A549 treated with RU486 at 1 μM for 4 hours (cell line): ENCODE measurements at places on chromosomes 1 and 21. TPM values are rescaled to one million over a fixed set of nuclear protein-coding genes. Genes with fewer than 3 reads are reported as not detected.

The PTPN14 gene
- total RNA-seq = 5.5 to 10.7 TPM (median 10.0 TPM) in 5 replicates

The BACE2 gene
- 20.4 to 22.0 TPM (median 21.6 TPM) in 5 replicates for total RNA-seq

The NPHS2 gene
- total RNA-seq = not detected in 5 replicates

The SNRPE gene
- 99.9 to 256 TPM (median 228 TPM) in 5 replicates for total RNA-seq

The MMP23B gene
- 0.48 to 1.1 TPM (median 0.51 TPM) in 4 of 5 replicates, not detected in the other for total RNA-seq

The PLA2G2D gene
- total RNA-seq = not detected in 5 replicates

The SMCP gene
- total RNA-seq = not detected in 5 replicates

The SPTA1 gene
- not detected in 5 replicates for total RNA-seq

The S100A8 gene
- total RNA-seq = not detected in 5 replicates

The ACTA1 gene
- 0.09 to 0.29 TPM (median 0.13 TPM) in 5 replicates for total RNA-seq

The LSM10 gene
- 36.9 to 52.4 TPM (median 46.4 TPM) in 5 replicates for total RNA-seq

The BLACAT1 gene
- total RNA-seq = 0.05 TPM in 1 of 5 replicates, not detected in the others

The IQGAP3 gene
- 11.6 to 18.6 TPM (median 15.8 TPM) in 5 replicates for total RNA-seq

The IFNLR1 gene
- total RNA-seq = 0.78 to 1.5 TPM (median 1.0 TPM) in 5 replicates

The UBE2U gene
- not detected in 5 replicates for total RNA-seq

The CHD5 gene
- 0.66 to 1.3 TPM (median 0.77 TPM) in 5 replicates for total RNA-seq

The A3GALT2 gene
- total RNA-seq = not detected in 5 replicates

The MAP1LC3C gene
- total RNA-seq = 0.21 to 0.23 TPM (median 0.22 TPM) in 3 of 5 replicates, not detected in the others

The FCRL3 gene
- not detected in 5 replicates for total RNA-seq

The TAL1 gene
- total RNA-seq = 0.03 TPM in 1 of 5 replicates, not detected in the others

The C1orf141 gene
- total RNA-seq = not detected in 5 replicates

The FLG gene
- total RNA-seq = not detected in 5 replicates

The CPT2 gene
- 8.2 to 10.4 TPM (median 9.2 TPM) in 5 replicates for total RNA-seq

The HUNK gene
- 1.4 to 1.8 TPM (median 1.7 TPM) in 5 replicates for total RNA-seq

The VCAM1 gene
- total RNA-seq = 0.05 TPM in 2 of 5 replicates, not detected in the others

The TNNI3K gene
- total RNA-seq = not detected in 5 replicates

The TDRD5 gene
- total RNA-seq = 0.03 to 0.09 TPM (median 0.05 TPM) in 3 of 5 replicates, not detected in the others

The IL6R gene
- 12.2 to 15.7 TPM (median 13.1 TPM) in 5 replicates for total RNA-seq

The C1orf115 gene
- 4.7 to 5.8 TPM (median 5.2 TPM) in 5 replicates for total RNA-seq
